Stimulated activated CD4-positive, alpha-beta T cell treated with anti-CD3 and anti-CD28 coated beads, Interleukin-1b, Interleukin-23, amount 100 ng/mL, for 1 hour (primary cell): ENCODE measurements at places on chromosomes 2 and 18.

- no peak for DNase-seq
These were observed 78.0 kb upstream of the DNMT3A start for GRCh38 chr2:25419678-25420242.

DNA sequence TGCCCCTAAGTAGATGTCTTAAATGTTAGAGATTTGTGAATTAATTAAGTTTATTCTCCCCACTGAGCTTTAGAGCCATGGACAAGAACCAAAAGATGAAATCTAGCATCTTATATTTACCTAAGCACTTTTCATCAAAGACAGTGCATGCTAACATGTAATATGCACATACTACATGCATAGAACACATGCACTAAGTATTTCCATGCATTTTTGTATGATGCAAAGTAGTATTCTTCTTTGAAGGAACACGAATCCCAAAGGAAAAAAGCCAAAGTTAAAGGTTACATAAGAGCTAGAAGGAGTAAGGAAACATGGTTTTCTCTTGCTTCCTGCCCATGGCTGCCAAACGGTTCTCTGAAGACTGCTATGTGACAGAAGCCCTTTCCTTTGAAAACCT, 15.3 kb downstream of the STAMBP start:
- no peak for DNase-seq

DNA sequence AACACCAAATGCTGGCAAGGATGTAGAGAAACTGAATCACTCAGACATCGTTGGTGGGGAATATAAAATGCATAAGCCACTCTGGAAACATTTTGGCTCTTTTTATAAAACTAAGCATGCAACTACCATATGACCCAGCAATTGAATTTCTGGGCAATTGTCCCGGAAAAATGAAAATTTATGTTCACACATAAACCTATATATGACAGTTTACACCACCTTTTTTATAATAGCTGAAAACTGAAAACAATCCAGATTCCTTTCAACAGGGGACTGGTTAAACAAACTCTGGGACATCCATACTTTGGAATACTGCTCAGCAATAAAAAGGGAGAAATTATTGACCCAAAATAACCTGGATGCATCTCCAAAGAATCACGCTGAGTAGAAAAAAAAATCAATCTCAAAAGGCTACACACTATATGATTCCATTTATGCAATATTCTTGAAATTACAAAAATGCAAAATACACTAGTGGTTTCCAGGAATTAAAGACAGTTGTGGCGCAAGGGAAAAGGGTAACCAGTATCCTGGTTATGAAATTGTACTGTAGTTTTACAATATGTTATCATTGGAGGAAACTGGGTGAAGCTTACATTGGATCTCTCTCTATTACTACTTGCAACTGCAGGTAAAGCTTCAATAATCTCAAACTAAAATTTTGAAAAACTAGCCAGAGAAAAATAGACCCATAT, 130.2 kb upstream of the PID1 start:
- no peak for DNase-seq

DNA sequence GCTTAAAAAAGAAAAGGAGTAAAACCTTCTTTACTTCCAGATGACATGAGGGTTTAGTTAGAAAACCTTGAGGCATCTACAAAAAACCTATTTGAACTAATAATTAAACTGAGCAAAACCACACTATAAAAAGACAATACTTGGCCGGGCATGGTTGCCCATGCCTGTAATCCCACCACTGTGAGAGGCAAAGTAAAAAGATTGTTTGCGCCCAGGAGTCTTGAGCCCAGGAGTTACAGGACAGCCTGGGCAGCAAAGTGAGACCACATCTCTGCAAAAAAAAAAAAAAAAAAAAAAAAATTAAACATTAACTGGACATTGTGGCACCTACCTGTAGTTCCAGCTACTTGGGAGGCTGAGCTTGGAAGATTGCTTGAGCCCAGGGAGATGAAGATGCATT, 502.8 kb upstream of the LRRTM4 start:
- no peak for DNase-seq

GRCh38 chr2:33442528-33443079, 33.8 kb upstream of the RASGRP3 start:
- no peak for DNase-seq

DNA sequence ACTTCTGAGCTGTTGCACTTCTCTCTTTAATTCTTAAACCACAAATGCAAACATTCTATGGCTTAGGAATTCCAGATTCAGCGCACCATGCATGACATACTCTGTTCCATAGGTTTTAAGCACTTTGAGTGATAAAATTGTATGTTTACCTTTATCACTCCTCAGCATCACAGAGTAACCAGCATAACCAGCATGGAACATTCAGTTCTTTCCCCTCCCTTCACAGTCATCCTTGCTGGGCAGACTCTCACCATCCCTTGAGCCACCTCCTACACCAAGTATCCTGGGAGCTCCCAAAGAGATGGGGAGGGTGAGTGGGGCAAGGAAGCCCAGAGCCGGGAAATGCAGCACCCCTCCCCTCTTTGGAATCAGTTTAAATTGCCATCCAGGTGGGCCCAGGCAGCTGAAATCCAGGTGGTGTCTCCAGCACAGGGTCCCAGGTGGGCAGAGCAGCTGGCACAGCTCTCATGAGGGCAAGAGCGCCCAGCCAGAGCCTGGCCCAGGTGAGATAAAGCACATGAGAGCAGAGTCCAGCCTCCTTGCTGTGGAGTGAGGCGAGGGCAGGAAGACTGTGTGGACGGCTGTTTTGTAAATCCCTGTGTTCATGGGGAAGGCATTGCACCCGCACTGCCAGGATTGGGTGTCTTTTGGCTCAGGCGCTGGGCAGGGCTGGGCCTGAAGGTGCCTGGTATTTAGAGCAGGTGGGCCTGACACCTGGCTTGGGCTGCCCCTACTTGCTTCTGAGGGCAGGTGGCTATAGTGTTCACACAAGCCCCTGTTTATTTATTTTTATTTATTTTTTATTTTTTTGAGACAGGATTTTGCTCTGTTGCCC, 36.8 kb downstream of the LAMA3 start:
- DNase-seq: no peak

- DNase-seq: no peak
These were observed 159.1 kb downstream of the PPP1R1C start for GRCh38 chr2:182144776-182145165.

GRCh38 chr2:55718165-55719008, 24.7 kb upstream of the PNPT1 start:
- no peak for DNase-seq
